ENCODE measurements at places on chromosomes 5 and 9.

GRCh38 chr9:1879501-1879900 is 135.6 kb upstream of the SMARCA2 start:
- no peak for DNase-seq

GRCh38 chr9:88435336-88435735 is 47.1 kb downstream of the SPIN1 start:
- no peak for DNase-seq

GRCh38 chr5:64876203-64876602 is 107.5 kb downstream of the CWC27 start:
- no peak for DNase-seq

GRCh38 chr9:31590091-31590490 is 794.4 kb upstream of the ACO1 start:
- DNase-seq: no peak

GRCh38 chr5:127518319-127518621 is 830 bp downstream of the PRRC1 start:
- DNase-seq: peak; percentile 24

GRCh38 chr5:147450606-147451005 is 59.3 kb downstream of the DPYSL3 start:
- DNase-seq: no peak

DNA sequence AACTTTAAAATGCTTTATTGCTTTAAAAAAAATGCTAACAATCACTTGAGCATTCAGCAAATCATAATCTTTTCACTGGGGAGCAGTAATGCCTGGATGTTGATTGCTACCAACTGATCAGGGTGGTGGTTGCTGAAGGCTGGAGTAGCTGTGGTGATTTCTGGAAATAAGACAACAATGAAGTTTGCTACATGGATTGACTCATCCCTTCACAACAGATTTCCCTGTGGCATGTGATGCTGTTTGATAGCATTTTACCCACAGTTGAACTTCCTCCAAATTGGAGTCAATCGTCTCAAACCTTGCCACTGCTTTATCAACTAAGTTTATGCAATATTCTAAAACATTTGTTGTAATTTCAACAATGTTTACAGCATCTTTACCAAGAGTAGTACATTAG is 83.3 kb downstream of the MLLT3 start:
- peak; percentile 17 for DNase-seq

- DNase-seq: no peak
Measured at GRCh38 chr5:127960270-127960691, 123.3 kb upstream of the SLC12A2 start.

- DNase-seq: no peak
Measured at GRCh38 chr5:75617736-75618352, 6.6 kb downstream of the ANKDD1B start.

GRCh38 chr5:72815580-72816283 is 729 bp upstream of the TNPO1 start:
- DNase-seq: no peak

DNA sequence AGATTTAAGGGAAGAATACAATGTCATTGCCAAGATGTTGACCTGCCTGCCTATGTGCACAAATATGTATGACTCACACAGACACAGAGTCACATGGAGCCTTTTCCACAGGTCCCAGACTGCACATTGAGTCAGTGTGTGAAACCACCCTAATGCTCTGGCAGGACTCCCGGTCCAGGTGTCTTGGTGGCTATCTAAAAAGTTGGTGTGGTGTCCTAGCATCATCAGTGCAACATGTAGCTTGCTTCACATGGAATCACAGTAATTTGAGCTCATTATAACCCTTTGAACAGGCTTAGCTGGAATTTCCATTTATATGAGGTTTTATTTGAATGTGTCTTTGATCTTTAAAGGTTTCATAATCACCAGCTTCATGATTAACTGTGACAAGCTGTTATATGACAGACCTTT is 10.7 kb downstream of the IFNA5 start:
- no peak for DNase-seq

GRCh38 chr5:66340786-66341185 is 196.7 kb downstream of the SREK1 start:
- DNase-seq: no peak

DNA sequence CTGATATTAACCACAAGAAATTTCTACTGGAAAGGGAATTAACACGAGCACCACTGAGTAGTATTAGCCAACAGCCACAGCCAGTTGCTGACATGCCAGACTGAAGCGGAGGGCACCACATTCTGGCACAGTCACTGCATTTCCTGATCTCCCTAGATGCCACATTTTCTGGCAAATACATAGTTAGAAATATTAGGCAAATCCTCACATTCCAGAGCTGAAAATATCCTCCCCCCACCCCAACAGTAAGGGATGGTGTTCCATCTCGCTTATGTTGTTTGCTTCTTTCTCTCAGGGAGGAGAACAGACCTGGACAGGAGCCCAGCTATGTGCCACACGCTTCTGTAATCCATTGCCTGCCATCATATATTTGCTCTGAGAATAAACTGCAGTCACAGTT is 32.8 kb upstream of the MCTP1 start:
- no peak for DNase-seq

GRCh38 chr9:122179054-122179689 is 19.5 kb downstream of the MORN5 start:
- DNase-seq: no peak

- no peak for DNase-seq
Measured at GRCh38 chr9:106964822-106965525, 102.0 kb downstream of the ZNF462 start.

DNA sequence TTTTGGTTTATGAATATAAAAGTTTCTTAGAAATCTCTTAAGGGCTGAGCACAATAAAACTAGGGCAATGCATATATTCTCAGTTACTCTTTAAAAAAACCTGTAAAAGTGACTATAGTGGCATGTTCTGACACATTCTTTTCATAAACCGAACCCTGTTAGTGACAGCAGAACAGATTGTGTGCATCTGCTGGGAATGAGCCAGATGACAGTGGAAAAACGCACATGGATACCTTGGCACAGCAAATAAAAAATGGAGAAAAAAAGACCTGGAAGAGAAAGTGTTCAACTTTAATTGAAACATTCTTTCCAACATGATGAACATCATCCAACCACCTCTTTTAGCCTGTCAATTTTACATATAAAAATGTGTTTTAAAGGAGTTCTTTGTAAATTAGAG is 12.7 kb downstream of the MEF2C start:
- no peak for DNase-seq

Measured in GM04504 (cell line).